SK-N-DZ (cell line): ENCODE measurements at places on chromosomes 1 and 21.

DNA sequence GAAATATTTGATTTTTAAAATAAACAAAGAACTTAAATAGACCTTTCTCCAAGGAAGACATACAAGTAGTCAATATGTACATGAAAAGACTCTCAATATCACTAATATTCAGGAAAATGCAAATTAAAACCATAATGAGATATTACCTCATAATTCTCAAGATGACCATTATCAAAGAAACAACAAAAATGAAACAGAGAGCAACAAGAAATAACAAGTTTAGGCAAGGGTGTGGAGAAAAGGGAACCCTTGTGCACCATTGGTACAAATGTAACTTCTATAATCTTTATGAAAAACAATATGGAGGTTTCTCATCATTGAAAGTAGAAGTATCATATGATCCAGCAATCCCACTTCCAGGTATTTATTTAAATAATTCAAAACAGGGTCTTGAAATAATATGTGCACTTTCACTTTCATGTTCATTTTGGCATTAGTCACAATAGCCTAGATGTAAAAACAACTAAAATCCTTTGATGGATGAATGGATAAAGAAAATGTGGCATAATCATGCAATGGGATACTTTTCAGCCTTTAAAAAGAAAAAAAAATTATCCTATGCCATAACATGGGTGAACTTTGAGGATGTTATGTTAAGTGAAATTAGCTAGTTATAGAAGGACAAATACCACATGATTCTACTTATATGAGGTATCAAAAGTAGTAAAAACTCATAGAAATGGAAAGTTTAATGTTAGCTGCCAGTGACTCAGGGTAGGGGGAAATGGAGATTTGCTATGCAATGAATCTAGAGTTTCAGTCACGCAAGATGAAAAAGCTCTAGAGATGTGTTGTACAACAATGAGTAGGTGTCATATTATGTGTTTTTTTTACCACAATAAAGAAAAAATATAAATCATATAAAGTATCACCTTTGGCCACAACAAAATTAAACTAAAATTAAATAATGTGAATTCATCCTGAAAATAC, 114.5 kb upstream of the LYPLAL1 start:
- DNase-seq, result no peak

DNA sequence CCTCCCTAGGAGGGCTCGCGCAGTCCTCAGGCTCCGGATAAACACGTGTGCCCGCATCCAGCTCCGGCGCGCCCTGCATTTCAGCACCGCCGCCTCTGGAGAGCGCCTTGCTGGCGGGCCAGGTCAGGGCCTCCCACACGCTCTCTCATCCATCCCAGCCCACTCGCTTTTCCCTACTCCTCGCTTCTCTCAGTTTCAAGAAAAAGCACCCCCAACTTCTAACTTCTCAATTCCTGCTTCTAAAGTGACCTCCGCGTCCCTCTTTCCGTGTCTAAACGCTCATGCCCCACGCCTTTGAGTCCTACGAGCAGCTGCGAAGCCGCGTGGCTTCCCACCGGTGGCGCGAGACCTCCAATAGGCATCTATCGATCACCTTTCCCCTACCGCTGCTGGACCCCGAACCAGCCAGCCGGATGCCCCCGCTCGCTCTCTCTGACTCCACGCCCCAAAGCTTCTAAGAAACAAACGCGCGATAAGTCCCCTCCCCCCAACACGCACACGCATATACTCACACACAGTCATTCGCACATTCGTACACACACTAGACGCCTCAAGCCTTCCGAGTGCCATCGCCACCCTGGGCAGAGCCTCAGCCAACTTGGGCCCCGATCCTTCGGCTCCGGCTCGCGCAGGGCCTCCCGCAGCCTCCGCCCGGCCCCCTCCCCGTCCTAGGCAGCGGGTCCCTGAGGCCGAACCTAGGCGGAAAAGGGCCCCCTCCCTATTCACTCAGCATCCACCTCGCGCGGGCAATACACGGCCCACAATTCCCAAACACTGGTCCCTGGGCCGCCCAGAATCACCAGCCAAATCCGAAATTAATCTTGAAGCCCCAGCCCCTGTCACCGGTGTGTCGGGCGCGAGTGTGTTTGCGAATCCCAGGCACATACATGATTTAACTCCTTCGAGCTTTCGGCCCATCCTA, 1.1 kb downstream of the NMNAT2 start:
- DNase-seq, result peak; percentile 62

DNA sequence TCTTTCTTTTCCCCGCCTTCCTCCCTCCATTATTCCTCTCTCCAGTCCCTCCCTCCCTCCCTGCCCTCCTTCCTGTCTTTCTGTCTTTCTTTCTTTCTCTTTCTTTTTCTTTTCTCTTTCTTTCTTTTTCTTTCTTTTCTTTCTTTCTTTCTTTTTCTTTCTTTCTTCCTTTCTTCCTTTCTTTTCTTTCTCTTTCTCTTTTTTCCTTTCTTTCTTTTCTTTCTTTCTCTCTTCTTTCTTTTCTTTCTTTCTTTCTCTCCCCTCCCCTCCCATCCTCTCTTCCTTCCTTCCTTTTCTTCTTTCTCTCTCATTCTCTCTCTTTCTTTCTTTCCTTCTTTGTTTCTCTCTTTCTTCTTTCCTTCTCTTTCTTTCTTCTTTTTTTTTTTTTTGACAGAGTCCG, 402.2 kb upstream of the PLXNA2 start:
- DNase-seq, result no peak

- DNase-seq, result no peak
Measured at GRCh38 chr1:44029260-44029910, 1.9 kb downstream of the SLC6A9 start.
